ENCODE measurements at places on chromosomes 3 and 15.

DNA sequence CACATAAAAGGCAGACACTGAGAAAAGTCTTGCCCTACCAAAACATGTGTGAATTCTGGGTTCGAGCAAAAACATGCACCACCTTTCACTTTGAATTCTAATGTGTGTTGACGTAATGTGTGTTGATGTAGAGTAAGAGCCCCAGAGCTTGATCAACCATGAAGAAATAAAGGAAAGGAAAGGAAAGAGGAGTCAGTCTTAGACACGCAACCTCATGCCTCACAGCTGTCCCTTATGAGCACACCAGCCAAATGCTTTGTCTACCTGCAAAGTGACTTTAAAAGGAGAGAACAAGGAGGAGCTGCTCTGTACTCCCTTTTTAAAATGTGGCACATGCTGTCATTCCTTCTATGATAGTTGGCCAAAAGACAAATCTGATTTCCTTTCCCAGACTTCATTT lies 80.8 kb downstream of the RFTN1 start:
- DNase-seq: no peak

DNA sequence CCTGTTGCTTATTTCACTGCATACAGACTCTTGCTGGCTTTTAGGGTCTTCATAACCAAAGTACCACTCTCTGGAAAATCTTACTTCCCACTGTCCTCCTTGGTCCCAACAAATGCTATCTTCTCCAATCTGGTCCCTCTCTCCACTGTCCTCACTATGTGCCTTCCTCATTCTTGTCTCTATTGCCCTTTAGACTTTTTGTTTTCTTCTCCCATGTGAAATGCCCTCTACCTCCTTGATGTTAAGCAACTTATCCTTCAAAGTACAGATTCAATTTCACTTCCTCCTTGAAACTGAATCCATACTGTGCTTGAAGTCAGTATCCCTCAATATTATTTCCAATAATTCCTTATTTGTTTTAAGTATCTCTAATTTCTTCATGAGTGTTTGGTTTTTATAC lies 60.8 kb downstream of the CGGBP1 start:
- no peak for DNase-seq

DNA sequence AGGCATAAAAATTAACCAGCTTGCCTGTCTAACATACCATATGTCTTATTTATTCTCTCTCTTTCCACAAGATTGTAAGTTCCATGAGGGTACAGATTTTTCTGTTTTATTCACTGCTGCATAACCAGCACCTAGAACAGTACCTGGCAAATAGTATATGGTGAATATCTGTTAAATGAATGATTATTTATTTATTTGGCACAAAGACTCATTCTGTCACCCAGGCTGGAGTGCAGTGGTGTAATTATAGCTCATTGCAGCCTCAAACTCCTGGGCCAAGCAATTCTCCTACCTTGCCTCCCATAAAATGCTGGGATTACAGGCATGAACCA lies 24.9 kb downstream of the DENND4A start:
- DNase-seq: no peak

- no peak for DNase-seq
Observed at GRCh38 chr3:181707980-181708379, 3.7 kb upstream of the SOX2 start.

- DNase-seq: no peak
Observed at GRCh38 chr3:45552031-45552793, 42.3 kb upstream of the LIMD1 start.

DNA sequence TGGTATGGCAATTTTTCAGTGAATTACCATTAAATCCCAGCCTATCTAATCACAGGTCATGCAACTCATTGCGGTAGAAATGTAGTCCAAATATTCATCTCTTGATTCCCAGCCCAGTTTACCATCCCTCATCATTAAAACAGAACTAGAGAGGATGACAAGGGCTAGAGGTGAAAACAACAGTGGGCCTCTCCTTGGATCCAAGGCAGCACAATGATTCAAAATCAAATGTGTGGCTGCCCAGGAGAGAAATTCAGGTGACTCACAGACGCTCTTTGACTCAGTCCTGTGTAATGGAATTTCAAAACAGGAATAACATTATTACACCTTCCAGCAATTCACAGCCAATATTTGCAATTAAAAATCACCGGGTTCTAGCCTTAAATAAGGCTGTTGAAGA lies 246.5 kb downstream of the TBL1XR1 start:
- DNase-seq: no peak

DNA sequence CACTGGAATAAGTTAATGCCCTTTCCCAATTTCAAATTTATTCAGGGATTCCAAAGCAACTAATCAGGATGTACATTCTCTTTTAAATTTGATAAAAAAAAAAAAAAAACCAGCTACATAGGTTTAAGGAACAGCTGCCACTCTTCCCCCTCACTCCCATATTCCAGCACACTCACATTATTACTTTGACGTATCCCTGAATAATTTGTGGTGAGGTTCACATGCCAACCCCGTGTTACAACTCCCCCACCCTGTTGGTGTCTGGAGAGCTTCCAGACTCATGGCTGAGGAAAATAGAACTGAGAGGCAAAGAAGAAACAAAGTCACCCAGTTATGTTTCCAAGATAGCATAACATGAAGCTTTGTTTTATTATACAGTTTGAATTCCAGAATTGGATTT lies 300.5 kb upstream of the MME start:
- no peak for DNase-seq

DNA sequence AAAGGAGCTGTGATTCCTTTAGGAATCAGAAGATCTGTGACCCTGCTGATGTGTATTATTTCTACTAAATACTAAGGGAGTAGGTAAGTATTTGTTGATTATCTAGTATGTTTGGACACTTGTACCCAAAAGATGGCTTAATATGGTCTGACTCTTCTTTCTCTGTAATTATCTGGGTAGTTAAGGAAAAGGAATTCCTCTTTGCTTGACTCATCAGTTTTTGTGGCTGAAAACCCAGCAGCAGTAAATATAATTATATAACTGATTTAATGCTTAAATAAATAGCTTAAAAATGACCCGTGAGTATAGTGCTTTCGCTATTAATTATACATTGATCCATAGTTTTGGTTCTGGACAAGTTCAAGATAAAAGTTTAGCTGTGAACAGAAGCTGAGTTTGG lies 155.8 kb downstream of the LRTM1 start:
- no peak for DNase-seq

- DNase-seq: peak; percentile 60
Observed at GRCh38 chr15:63945838-63946298, 100.4 kb downstream of the DAPK2 start.

- no peak for DNase-seq
Observed at GRCh38 chr15:51203797-51204196, 109.1 kb upstream of the TNFAIP8L3 start.

DNA sequence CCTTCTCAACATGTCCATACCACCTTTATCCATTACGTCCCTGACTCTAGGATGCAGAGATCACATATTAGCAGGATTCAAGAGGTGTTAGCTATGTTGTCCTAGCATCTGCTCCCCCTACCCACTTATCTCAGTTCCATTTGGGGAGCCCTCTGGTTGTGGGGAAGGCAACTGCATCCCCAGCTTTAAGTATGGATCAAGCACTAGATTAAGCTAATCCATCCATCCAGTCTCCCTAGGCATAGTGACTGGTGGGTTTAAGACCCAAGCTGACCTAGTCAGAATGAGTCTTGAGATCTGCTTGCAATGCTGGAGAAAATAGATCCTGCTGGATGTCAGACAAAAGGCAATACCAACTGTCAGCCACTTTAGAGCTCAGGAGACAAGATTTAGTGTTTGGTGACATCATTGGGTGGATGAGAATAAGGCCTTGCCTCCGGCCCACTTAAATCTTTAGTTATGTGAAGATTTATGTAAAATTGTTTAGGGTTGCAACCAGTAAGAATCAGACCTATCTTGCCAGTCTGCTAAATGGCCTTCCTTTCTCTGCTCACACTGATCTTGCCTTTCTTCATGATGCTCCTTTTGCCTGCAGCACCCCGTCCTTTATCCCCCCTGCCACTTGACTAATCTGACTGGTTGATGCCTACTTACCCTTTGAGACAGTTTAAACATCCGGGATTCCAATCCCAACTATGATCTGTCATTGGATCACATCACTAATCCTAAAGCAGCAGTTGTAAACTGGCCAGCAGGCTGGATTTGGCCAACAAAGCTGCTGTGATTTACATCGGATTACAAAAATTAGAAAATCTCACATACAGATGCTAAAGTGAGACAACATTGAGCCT lies 2.1 kb upstream of the ISY1 start:
- DNase-seq: peak; percentile 67

DNA sequence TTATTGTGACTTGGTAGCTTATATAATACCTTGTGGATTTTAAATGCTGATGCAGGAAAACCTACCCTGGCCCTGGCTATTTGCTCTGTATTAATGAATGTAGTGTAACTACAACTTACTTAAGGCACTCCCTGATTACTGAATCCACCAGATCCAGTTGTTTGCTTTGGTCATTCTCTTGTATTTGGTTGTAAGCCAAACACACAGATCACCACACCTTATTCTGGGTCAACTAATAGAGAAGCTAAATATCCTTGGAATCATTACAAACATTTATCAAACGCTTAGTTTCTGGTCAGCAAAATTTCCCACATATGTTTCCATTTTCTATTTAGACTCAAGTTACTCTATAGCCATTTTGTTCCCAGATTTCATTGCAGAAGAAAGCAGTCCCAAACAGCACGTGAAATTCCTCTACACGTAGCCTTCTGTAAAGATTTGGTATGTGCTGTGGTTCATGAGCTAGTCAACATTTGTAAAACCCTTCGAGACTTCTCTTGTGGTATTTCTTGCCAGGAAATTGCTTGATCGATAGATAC lies 322.6 kb downstream of the MEX3B start:
- DNase-seq: no peak

Measured in H7 (cell line).